Posterior vena cava (tissue), 2 donors: ENCODE measurements at places on chromosomes 1 and 21.

DNA sequence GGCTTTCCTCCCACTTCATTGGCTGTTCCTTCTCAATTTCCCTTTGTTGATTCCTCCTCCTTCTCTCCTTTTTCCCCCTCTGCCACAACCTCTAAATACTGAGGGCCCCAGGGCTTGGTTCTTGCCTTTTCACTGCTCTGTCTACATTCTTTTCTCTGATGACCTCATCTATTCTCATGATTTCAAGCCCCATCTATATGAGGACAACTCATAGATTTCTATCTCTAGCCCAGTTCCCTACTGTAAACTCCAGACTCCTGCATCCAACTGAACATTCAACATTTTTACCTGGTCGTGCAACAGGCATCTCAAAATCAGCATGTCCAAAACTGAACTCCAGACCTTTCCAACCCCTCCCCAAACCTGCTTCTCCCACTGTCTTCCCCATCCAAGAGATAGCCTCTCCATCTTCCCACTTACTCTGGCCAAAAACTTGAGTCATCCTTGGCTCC lies 11.5 kb upstream of the SLC9A1 start:
- no peak for DNase-seq

- peak; percentile 59 for DNase-seq
Observed at GRCh38 chr1:46221749-46222148, 18.6 kb downstream of the LURAP1 start.

- no peak for DNase-seq
Observed at GRCh38 chr1:55931081-55931940, 648.1 kb downstream of the PLPP3 start.

DNA sequence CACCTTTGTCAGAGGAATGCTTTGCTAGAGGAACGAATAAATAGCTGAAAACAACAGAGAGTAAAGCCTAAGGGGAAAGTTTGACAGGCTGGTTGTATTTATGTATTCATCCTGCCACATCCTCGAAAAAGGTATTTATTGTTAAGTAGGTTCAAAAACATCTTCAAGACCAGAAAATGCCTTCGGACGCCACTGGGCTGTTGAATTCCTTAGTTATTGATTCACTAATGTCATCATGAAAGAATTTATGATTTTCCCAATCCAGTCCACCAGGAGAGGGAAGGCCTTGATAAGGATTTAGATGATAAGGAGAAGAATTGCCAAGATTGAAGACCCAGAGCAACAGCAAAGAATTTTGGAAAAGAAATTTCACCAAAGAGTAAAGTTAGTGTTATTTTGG lies 35.2 kb upstream of the MAB21L3 start:
- no peak for DNase-seq

DNA sequence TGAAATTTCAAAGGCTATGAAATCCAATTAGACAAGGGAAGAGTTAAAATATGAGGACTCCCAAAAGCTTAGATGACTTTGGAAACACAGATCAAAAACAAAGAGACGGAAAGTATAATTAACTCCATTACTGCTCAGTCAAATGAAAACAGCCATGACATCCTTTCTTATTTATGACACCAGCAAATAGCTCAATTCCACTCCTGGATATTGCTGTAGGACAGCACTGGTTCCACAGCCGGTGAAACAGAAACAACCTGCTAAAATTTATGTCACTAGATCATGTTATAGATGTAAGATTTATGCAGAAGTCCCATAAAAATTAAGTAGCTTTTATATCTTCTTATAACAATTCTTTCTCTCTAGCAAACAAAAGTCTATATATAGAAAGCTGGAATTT lies 65.6 kb upstream of the RRP15 start:
- no peak for DNase-seq

- no peak for DNase-seq
Observed at GRCh38 chr1:55612988-55613387, 397.8 kb upstream of the USP24 start.

- no peak for DNase-seq
Observed at GRCh38 chr1:232486454-232487207, 143.3 kb downstream of the SIPA1L2 start.

DNA sequence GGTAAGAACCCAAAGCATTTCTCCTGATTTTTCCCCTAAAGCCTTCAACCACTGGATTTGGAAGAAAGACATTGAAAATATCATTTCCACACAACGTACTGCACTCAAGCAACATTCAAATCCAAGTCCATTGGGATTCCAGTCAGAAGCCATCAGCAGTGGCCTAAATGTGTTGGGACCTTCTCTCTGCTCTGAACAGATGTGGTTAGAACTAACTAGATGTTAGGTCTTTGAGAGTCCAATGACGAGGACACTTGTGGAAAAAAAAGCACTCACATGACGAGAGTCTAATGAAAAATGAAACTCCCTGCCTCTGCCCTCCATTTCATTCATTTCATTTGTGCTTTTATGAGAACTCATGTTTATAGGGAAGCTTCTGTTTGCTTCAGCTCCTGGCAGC lies 382.3 kb downstream of the SIPA1L2 start:
- no peak for DNase-seq

GRCh38 chr1:111988743-111989453 lies 570 bp downstream of the KCND3 start:
- peak; percentile 80 for DNase-seq

DNA sequence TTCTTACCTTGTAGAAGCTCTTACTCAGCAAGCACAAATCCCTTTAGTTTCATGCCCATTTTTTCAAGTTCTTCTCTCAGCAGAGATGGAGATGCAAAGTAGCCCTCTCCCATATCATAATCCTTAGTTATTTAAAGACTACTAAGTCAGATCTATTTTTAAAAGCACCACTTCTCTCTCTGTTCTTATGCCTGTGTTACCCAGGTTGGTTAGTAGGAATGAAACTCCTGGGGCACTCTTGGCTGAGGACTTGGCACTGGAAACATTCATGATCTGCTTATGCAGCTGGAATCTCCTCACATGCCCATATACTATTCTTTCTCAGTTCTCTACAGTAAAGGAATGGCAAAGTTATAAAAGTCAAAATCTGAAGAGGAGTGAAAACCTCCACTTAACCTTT lies 51.9 kb upstream of the PPP2R5A start:
- DNase-seq = no peak

DNA sequence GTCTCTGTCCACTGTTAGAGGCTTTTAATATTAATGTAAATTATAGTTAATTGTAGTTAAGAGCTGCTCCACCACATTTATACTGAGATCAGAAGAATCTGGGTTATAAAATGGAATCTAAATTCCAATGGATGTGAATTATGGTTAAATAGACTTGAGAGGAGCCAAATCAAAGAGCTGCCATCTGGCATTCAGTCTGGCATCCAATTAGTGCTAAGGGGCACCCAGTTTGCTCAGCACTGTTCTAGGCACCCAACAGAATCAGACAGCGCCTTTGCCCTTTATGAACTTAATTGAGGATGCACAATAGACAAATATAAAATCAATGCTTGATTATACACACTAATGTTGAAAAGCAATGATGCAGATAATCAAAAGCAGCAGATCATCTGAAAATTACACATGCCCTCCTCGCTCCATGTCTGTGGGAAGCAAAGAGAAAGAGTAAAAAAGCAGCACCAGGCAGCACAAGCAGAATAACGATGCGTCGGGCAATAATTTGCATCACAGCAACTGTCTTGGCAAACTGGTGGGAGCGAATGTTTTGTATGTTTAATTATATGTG lies 310.1 kb downstream of the BRINP2 start:
- DNase-seq = no peak

DNA sequence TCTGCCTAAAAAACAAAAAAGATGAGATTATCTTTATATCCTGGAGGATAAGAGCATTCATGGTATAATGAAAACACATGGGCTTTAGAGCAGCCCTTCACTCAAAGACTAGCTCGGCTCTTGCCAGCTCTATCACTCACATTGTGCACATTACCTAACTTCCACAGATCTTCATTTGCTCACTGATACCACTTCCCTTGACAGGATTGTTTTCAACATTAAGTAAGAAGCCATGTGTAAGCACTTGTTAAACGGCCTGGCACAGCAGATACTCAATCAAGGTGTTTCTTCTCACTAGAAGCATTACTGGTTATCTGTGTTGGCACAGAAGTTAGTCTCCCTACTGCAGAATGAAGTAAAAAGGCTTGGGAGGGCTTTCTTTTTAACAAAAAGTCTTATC lies 18.7 kb downstream of the LPGAT1 start:
- DNase-seq = no peak

- DNase-seq = no peak
Observed at GRCh38 chr1:93350875-93351274, 5.2 kb downstream of the DR1 start.

DNA sequence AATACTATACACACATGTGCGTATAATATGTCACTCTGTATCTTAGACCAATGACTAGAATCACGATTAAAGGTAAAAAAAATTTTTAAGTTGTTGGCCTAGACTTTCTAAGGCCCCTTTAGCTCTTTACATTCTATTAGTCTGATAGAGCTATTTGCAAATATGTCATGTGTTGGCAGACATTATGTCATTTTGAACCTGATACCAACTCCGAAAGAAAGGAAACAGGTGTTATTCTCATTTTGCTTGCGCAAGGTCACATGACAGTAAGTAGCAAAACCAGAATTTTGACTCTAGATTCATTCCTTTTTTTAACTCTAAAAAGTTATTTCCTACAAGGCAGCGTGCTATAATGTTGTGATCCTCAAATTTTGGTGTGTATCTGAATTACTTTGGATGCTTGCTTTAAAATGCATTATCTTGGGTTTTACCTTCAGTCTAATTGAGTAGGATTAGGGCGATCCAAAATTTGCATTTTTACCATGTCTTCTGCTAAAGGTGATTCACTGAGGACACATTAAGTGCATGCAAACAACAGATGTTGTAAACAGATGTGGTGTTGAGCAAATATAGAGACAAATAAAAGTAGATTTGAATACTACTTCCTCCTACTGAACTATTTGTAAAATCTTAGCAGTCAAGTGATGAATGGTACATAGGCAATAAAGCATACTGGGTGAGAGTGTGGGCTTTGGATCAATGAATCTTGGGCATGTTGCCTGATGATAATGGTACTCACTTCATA lies 63.5 kb upstream of the KIAA1614 start:
- no peak for DNase-seq

DNA sequence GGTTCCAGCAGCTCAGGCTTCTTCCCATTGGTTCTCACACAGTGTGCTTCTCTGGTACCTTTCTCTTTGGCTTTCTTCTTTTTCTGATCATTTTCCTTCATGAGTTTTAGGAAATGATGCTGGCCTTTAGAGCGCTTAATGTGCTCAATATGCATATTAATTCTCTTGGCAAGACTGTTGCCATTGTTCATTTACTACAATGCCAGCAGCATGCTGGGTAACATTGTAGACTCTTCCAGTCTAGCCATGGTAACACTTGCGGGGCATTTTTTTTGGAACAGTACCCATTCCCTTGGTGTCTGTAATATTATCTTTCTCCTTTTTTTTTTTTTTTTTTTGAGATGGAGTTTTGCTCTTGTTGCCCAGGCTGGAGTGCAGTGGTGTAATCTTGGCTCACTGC lies 21.7 kb downstream of the UBE4B start:
- no peak for DNase-seq

DNA sequence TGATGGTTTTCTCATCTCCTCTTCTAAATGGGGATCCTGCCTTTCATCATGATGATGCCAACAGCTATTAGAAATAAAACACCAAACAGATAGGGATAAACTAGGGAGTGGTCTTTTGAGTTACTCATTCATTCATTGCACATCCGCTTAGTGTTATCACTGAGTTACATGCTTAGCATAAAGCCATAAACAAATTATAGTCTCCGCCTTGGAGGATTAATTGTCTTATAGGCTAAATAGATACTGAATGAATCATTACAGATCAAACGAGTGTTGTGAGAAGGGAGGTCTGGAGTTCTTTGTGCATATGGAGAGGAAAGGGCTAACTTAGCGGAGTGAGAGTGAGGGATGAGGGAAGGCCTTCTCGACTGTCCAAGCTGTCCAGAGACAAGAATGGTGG lies 19.8 kb upstream of the GUCA2B start:
- no peak for DNase-seq

- DNase-seq = no peak
Observed at GRCh38 chr1:230979389-230979716, 459 bp downstream of the ARV1 start.

GRCh38 chr1:53069265-53069662 lies 7.3 kb downstream of the PODN start:
- no peak for DNase-seq

DNA sequence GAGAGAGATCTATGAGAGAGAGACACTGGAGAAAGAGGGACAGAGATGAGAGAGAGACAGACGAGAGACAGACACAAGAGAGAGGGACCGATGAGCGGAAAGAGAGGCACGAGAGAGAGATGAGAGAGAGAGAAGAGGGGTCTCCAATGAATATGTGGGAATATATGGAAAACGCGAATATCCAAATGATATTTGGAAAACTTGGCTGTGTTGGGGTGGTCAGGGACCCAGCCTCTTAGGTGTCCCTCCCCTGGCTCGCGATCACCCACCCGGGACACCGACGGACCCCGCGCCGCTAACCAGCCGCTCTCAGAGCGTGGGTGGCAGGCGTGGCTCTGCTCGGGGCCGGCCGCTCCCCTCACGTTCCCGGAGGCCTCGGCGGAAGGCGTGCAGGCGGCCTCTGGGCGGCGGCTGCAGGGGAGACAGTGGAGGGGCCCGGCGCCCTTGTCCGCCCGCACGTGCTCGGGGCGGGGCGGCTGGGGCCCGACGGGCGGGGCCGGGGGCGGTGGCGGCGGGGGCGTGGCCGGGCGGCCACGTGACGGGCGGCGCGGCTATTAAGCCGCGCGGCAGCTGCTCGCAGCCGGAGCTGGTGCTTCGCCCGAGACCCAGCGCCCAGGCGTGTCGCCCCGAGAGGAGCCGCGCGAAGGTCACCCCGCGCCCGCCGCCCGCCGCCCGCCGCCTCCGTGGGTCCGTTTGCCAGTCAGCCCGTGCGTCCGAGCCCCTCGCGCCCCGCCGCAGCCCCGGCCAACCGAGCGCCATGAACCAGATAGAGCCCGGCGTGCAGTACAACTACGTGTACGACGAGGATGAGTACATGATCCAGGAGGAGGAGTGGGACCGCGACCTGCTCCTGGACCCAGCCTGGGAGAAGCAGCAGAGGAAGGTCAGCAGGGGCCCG lies at the start of gene ACTN2:
Gene ACTN2 (plus strand): TSS at position 583 of the 898 bp plus-strand sequence. CDS start 175 bp downstream, at position 758.
- peak; percentile 82 for DNase-seq

GRCh38 chr1:238404921-238405320 lies 514.2 kb upstream of the ZP4 start:
- DNase-seq = no peak

- DNase-seq = peak; percentile 95
Observed at GRCh38 chr1:1360506-1361169, 2.3 kb upstream of the MXRA8 start.

- no peak for DNase-seq
Observed at GRCh38 chr1:220785166-220786056, 1.3 kb upstream of the MTARC1 start.
